Cardiac septum (tissue), 1 donor: ENCODE measurements at places on chromosomes 2 and 18. TPM values are rescaled to one million over a fixed set of nuclear protein-coding genes. Genes with fewer than 3 reads are reported as not detected.

Gene LHCGR
- total RNA-seq, result 0.24 TPM

DNA sequence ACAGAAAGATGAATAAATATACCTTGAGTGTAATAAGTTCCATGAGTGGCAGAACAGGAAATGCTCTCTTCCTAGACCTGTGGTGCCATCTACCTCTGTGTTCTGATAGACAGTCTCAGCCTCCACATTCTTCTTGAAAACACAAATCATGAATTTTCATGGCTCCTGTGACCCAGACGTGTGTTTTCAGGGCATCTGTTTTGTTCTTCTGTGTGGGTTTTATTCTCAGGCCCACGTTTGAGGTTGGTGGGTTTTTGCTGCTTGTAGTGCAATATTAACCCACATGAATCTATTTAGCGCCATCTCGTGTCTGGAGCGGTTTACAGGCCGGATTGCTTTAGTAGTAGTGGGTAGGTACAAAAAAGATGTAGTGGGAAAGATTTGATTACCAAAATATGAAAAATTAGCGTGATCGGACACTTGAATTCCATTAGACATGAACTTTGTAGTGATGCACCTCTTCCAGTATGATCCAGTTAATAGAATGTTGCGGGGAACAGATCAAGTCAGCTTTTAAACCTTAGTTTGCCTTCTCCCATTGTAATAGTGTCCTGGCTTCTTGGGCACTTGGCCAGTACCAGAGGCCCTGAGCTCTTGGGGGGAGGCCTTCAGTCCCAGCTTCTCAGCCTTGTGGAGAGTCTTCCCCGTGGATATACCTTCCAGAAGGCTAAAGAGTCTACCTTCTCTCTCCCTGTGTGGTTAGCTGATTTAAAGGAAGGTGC is 256.5 kb downstream of the TPGS2 start:
- DNase-seq, result no peak

DNA sequence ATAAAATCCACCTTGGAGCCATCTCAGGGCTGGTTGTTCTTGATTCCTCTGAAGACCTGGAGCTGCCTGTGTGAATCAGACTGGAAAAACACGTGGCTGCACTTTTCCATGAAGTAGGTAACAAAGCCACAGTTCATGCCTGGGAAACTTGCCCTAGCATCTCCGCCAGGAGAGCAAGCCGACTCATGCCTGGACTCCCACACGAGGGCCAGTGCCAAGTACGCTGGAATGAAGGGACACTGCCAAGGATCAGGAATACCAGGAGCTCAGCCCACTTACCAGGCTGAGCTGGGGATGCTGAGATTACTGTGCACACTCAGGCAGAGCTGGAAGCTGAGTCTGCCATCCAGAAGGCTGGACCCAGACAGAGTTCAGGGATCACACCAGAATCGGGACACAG is 10.9 kb upstream of the FHL2 start:
- DNase-seq, result peak; percentile 92

- no peak for DNase-seq
These were observed 168.5 kb downstream of the SUCLG1 start for GRCh38 chr2:84290537-84290936.

- DNase-seq, result no peak
These were observed 6.3 kb upstream of the SPP2 start for GRCh38 chr2:234044157-234044556.

Gene PROC
- not detected for total RNA-seq

- DNase-seq, result no peak
These were observed 70.2 kb upstream of the EMILIN2 start for GRCh38 chr18:2776601-2777000.

Gene PSMA8
- not detected for total RNA-seq

GRCh38 chr2:235803028-235803427 is 309.2 kb downstream of the AGAP1 start:
- no peak for DNase-seq

DNA sequence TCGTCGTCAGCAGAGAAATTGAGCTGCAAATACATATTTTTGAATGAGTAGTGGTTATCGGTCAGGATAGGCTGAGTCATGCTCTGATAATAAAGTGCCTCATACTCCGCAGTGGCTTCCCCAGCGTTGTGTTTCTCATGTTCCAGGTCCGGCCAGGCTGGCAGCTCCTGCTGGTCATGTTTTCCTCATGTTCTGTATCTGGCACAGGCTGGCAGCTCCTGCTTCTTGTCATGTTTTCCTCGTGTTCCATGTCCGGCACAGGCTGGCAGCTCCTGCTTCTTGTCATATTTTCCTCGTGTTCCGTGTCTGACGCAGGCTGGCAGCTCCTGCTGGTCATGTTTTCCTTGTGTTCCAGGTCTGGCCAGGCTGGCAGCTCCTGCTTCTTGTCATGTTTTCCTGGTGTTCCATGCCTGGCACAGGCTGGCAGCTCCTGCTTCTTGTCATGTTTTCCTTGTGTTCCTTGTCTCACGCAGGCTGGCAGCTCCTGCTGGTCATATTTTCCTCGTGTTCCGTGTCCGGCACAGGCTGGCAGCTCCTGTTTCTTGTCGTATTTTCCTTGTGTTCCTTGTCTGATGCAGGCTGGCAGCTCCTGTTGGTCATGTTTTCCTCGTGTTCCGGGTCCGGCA is 148.9 kb downstream of the ATP9B start:
- no peak for DNase-seq

DNA sequence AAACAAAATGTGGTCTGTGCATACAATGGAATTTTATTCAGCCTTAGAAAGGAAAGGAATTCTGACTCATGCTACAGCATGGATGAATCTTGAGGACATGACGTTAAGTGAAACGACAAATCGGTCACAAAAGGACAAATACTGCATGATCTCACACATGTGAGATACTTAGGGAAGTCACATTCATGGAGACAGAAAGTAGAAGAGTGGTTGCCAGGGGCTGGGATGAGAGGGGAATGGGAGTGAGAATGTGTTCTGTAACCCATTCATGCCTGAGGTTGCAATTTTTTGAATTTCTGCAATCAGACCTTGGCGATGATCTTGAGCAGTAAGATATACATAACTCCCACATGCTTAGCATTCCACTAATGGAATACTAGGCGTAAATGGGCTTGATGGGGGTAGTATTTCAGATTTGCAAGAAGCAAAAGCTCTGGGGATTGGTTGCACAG is 22.0 kb downstream of the FHL2 start:
- DNase-seq, result no peak

DNA sequence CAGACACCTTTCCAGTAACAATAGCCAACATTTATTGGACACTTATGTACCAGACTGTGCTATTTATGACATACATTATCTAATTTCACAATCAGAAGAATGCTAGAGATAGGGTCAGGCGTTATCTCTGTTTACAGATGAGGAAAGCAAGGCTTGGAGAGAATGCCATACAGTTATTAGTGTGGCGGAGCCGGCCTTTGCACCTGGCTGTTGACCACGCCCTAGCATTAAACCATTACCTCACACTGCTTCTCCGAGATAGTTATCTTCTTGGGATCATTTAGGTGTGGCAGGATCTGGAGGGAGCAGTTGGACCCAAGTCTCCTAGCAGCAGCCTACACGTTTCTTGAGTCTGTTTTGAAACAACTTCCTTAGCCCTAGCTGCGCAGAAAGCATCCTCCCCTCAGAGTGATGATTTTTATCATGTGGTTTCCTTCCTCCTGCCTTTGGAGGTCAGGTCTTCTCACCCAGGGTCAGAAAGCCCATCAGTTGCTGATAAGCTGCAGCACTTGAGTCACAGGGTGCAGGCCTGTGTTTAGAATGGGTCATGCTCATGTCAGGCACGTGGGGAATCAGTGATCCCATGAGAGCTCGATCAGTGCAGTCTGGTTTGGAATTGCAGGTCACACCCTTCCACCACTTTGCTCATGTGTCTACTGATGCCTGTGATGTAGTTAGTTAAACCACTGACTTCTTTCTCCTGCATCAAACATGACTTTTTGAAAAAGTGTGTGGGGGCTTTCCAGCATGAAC is 118.2 kb downstream of the SPTBN1 start:
- peak; percentile 78 for DNase-seq

Gene DNAJC5G
- 1.6 TPM for total RNA-seq

Gene PRKAG3
- 0.13 TPM for total RNA-seq

DNA sequence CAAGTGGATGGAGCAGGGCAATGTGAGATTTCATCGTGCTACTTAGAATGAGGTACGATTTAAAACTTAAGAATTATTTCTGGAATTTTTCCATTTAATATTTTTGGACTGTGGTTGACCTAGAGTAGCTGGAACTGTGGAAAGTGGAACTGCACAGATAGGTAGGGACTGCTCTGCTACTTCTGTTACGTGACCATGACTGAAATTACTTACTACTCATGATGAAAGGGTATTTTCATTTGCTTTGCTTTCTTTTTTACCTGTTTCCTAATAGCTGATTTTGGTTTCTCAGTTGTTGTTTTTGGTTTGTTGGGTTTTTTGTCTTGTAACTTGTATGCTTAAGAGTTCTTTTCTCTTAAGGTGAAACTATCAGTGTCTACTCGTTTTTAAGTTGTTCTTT is 11.4 kb downstream of the UBE2E3 start:
- no peak for DNase-seq

DNA sequence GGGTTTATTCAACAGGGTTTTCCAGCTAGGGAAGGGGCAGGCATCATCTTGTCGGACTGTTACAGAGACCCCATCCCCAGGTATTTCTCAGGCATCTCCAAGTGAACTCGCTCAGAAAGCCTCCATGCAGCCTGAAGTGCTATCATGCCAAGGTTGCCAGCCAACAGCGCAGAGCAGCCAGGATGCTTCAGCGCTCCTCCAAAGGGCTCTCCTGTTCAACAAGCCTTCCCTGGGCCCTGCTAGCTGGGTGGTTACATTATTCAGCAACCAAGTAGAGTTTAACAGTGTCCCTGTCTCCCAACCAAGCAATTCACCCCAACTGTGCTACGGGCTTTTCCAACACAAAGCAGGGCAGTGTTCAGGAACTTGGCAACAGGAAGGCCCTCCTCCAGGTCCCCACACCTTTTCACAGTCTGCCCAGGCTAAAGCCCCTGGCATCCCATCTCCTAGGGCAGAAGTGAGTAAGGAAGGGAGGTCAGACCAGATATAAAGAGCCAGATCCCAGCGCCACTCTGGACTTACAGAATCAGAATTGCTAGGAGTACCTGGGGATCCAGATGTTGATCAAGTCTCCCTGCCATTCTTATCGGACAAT is 52.9 kb downstream of the ZBTB7C start:
- peak; percentile 29 for DNase-seq

- DNase-seq, result peak; percentile 81
These were observed 209.2 kb upstream of the SMAD2 start for GRCh38 chr18:48139431-48140347.

Gene NCKAP5
- total RNA-seq, result 10.6 TPM

DNA sequence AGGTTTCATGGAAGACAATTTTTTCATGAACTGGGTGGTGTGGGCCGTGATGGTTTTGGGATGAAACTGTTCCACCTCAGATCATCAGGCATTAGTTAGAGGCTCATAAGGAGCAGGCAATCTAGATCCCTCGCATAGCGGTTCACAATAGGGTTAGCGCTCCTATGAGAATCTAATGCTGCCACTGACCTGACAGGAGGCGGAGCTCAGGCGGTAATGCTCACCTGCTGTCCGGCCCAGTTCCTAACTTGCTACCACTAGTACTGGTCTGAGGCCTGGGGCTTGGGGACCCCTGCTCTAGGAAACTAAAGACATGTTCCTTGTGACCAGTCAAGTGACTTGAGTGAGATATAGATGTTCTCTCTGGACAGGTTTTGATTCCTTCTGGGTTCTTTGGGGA is 49.2 kb downstream of the OXER1 start:
- no peak for DNase-seq

DNA sequence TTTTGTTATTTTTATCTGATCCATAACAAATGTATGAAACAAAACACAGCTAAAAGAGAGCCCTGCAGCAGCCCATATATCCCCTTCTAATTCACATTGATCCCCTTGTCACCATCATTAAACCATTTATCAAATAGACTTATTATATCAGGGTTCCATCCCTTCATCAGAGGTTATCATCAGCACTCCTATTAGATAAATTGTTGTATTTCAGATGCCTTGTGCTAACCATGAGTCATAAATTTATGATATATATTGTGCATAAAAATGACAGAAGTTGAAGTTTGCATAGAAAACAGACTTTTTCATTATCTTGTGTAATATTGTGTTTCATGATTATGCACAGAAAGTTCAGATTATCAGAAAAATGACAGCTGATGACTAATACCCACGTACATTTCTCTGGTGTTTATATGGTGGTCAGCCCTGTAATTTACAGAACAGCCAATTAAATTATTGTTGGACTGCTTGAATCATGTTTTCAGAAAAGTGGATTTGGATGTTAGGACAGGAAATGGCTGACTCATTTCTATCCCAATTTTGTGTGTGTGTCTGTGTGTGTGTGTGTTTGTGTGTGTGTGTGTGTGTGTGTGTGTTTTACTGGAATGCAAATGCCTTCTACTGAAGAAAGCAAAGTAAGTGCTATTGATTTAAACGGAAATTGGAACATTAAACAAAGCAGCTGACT is 80.9 kb downstream of the PPP1R1C start:
- no peak for DNase-seq

DNA sequence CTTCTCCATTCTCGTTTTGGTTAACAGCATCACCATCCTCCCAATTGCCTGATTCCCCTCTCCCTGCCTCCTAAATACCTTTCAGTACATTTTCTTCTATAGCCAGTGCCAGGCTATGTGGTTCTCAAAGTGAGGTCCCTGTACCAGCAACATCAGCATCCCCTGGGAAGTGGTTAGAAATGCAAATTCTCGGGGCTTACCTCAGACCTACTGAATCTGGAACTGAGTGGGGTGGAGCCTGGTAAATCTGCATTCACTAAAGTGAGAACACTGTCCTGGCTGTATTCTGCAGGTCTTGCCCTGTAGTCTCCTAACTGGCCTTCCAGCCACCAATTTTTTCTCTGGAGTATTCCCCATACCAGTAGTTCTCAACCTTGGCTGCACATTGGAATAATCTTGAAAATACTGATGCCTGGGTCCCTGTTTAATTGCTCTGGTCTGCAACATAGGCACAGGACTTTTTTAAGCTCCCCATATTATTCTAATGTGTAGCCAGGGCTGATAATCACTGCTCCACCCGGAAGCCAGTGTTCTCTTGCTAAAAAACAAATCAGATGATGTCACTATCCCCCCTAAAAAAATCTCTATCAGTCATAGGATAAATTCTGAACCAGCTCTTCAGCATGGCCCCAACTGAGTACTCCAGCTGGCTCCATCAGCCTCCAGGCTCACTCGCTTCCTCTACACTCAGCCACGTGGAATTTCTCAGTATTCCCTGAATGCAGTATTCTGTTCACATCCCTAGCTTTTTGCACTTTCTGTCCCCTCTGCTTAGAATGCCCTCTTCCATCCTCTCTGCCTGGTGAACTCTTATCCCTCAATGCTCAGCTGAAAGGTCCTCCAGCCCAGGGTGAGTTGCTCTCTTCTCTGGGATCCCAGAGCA is 98.4 kb downstream of the CDK15 start:
- no peak for DNase-seq

GRCh38 chr2:235618039-235618438 is 124.2 kb downstream of the AGAP1 start:
- DNase-seq, result no peak

Gene MPHOSPH10
- total RNA-seq, result 27.8 TPM

GRCh38 chr18:23816740-23817139 is 127.5 kb downstream of the LAMA3 start:
- DNase-seq, result no peak

Gene LRATD1
- 0.67 TPM for total RNA-seq
